ENCODE measurements at places on chromosomes 6 and 20.

- DNase-seq, result no peak
Observed at GRCh38 chr6:167789358-167789757, 37.4 kb upstream of the AFDN start.

DNA sequence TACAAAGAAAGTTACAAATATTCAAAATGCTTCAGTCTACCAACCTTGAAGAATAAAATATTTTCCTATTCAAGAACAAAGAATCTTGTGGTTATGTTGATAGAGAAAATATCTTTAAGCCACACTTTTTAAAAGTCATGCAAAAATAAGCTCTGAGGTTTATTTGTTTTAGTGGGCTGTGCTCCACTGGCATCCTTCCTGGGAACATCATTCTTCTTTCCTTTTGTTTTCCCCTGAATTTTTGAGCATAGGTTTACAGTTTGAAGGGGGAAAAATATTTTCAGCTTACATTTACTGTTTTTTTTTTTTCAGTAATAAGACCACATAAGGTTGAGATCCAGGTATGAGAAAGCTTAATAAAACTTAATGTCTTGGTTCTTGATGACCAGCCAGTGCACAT lies 72.0 kb upstream of the BACH2 start:
- DNase-seq, result no peak

DNA sequence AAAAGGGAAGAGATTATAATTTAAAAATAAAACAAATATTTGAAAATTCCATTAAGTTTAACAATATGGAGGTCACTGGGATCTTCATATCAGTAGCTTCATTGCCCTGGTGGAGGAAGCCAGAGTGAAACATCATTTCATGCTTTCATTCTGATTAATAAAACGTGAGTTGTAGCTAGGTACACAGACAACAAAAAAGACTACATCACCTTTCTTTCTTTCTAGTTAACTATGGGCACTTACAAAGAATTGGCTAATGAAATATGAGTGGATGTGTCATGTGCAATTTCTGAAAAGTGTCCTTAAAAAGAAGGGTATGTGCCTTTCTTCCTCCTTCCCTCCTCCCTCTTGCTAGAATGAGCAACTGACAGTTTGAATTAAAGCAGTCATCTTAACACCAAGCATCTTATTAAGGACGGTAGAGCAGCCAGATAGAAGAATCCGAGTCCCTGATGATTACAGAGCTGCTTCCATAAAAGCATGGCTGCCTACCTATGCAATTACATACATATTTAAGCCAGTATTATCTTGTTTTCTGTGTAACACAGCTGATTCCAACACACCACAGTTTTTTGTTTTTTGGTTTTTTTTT lies 3.4 kb downstream of the SERAC1 start:
- DNase-seq, result no peak

DNA sequence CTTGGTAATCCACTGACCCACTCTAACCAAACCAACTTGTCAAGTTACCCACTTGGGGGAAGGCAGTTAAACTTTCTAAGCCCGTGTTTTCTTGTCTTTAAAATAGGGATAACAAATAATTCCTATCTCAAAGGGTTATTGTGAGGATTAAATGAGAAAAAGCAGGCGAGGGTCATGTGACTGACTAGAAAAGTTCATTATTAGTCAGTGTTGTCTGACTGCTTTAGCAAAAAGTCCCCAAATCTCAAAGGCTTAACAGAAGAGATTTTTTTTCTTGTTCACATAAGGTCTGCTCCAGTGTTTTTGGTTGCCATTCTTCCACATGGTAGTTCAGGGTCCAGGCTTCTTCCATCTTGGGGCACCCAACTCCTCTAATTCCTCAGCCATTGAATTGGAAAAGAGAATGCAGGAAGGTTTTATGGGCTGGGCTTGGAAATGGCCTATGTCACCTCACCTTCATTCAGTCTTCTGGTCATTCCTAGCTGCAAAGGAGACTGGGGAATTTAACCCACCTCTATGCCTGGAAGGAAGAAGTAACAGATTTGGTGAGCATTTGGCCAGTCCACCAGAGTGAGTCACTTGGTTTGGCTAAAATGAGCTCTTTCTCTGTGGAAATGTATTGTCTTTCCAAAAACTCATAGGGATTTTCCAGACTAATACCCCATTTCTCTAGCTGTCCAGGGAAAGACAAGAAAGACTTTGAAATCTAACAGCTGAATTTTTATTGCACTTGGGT lies 77.0 kb downstream of the CAP2 start:
- no peak for DNase-seq

GRCh38 chr6:76633259-76633658 lies 560.8 kb upstream of the IMPG1 start:
- DNase-seq, result no peak

- peak; percentile 25 for DNase-seq
Observed at GRCh38 chr20:49595811-49596561, 28.0 kb upstream of the PTGIS start.

GRCh38 chr6:140011537-140011936 lies 637.1 kb upstream of the CITED2 start:
- DNase-seq, result no peak

DNA sequence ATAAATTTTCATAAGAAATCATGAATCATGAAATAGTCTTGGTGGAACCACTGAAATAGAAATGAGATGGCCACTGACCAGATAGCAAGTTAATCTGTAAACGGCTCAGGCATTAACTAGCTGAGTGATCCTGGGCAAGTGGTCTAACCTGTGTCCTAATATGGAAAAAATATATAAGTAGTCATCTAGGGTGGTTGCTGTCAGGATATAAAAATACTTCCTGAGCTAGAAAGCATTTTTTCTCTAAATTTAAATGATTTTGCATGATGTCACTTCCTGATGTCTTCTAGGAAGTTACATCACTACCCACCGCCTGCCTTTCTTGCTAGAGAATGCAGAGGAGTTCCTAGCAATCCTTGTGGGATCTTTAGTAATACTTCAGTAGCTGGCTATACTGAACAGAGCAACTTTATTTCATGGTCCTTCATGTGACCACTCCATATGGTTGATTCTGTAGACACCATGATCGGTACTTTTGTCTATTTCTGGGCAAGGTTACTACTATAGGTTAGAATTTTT lies 228.1 kb upstream of the CEP162 start:
- DNase-seq, result no peak

DNA sequence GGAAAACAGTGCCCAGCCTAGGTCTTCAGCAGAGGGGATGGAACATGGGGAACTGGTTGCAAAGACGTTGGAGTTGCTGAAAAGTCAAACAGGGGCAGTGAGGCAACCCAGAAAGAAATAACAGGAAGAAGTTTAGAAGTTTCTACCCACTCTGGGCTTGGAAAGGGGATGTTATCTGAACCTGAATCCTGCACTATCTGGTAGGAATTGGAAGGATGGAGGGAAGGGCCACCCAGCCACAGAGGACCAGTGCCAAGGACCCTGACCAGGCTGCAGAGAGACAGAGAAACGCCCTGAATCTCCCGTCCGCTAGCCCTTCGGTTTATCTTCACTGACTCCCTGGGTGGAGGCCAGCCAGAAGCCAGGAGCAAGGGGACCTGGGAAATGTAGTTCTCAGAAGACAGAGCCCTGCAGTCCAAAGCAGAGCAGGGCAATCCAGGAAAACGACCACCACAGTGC lies 217.3 kb upstream of the RREB1 start:
- no peak for DNase-seq

DNA sequence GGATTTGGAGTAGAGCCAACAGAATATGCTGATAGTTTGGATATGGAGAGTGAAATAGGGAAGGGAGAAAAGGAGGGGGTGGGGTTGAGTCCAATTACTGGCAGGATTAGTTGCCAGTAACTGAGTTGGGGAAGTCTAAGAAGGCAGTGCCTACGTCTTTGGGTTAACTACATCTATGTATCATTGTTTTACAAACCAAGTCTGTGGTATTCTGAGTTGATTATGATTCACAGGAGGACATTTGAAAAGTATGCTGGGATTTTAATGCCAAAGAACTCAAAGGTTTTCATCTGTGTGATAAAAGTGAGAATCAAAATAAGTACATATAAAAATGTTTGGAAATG lies 14.7 kb downstream of the DSE start:
- DNase-seq, result no peak

DNA sequence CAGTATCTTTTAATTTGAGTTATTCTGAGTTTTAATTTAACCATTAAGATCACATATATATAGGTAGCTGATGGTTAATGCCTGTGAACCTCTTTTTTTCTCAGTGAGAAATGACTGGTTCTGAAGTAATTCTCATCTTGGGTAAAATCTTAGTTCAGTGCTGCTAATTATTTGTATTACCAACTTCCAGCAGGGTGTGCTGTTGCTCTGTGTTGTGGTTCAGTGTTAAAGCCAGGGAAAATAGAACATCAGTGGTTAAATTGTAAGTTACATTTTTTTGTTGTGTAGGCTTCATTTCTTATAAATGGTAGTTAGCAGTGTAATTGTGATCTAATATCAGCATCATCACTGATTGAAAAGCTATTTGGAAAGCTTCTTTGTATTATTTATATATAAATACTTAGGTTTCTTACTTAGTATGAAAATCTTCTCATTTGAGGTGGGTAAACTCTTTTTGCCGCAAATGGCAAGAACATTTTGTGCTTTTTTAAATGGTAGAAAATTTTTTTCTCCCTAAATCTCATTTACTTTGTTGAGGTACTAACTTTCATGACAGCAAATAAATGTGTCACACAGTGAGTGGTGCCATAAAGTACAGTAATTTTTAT lies 43.7 kb downstream of the CDC5L start:
- DNase-seq, result no peak

- DNase-seq, result no peak
Observed at GRCh38 chr6:37010402-37010892, 5.0 kb downstream of the FGD2 start.

DNA sequence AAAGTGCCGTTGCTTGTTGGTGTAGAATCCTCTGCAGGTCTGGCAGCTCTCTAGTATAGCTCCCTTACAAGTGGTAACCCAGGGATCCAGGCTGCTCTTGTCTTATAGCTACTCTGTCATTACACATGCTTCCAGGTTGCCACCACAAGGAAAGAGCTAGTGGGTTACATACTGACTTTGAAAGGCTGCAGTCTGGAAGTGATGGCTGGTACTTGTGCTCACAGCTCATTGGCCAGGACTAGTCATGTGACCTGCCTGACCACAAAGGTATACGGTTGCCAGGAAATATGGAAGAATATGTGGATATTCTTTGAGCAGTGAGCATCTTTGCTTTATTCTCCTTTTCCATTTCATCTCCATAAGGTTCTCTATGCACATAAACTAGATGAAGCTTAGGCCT lies 46.0 kb downstream of the RREB1 start:
- no peak for DNase-seq

DNA sequence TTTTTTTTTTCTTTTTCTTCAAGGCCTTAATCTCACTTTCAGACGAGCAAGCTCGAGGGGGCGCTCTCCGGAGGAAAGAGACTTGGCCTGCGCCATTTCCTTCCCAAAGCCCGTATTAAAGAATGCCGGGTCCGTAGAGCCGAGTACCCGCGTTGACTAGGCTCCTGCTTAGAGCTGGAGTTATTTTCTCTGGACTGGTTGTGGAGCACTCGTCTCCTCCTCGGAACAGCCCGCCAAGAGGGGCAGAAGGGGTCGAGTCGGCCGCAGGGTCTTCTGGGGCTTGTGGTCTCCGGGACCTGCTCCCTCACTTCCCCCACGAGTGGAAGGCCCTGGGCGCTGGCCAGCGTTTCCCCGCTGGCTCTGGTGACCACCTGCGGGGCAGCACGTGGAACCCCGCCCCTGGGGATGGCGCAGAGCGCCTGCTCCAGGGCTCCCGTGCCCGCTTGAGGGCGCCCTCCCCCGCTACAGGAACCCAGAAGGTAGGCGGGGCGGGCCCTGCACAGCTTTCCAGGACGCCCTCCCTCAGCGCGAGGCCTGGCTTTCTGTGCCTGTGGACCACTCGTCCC lies 2.7 kb upstream of the MEI4 start:
- no peak for DNase-seq

- DNase-seq, result no peak
Observed at GRCh38 chr6:38354905-38355304, 284.8 kb downstream of the BTBD9 start.

DNA sequence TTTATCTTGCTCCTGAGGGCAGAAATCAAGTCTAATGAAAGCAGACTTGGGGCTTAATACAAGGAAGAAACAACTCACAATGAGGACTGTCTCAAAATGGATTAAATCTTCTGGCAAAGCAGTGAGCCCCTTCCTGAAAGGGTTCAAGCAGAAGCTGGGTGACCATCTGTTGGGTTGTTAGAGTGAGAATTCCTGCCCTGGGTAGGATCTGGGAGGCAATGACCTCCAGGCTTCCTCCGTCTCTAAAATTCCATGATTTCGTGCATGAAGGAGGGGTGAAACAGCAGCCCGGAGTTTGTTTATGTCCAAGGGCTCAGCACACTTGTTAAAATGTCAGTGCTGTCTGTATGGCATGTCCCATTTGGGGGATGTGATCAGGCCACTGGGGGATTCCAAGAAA lies 64.0 kb upstream of the KCNK16 start:
- DNase-seq, result no peak

- DNase-seq, result no peak
Observed at GRCh38 chr6:106746652-106747051, 117.3 kb downstream of the QRSL1 start.

DNA sequence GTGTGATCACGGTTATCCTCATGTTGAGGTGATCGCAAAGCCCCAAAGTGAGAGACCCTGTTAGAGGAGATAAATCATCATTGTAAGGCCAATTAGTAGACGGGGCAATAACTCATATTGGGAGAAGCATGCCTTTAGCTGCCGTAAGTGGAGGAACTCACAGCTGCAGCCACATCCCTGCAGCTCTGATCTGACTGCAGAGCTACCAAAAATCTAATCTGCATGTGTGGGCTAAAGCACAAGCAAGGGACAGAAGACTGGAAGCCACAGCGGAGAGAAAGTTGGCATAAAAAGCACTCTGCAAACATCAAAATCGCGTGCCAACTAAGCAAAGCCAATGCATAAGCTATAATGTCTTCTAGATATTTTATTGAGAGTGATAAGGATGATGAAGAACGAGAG lies 79.8 kb downstream of the TBC1D7 start:
- DNase-seq, result no peak

DNA sequence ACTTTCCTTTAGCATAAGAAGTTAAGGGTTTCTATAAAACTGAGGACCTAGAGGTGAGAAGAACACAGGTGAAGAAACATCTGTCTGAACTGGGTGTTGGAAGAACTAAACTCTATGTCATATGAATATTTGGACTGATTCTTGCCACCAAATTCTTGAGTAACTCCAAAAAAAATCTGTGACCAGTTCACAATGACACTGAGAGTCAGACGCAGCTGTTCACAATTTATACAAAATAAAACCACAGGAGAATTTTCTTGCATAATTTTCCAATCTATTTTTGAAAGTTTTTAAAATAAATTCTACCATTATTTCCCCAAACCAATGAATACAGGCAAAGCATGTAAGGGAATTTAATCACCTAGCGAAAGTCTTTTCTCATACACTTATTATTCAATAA lies 148.1 kb upstream of the TCF21 start:
- DNase-seq, result no peak

- DNase-seq, result peak; percentile 46
Observed at GRCh38 chr6:30481211-30481964, 7.9 kb upstream of the HLA-E start.

GRCh38 chr6:140970485-140970884 lies 1162.2 kb upstream of the GJE1 start:
- DNase-seq, result no peak

GRCh38 chr6:33147807-33148666 lies 44.2 kb downstream of the COL11A2 start:
- peak; percentile 54 for DNase-seq
